ENCODE measurements at places on chromosomes 12 and 14. TPM values are rescaled to one million over a fixed set of nuclear protein-coding genes. Genes with fewer than 3 reads are reported as not detected.

ENDOU gene
- not detected for total RNA-seq

GRCh38 chr14:69499436-69499835 lies 14.9 kb downstream of the PLEKHD1 start:
- no peak overlapping the region for H3K4me3 ChIP-seq
- peaks cover 7% of the 10 kb centered on the region for H3K4me1 ChIP-seq
- no peak overlapping the region for H3K27ac ChIP-seq
- no peak for DNase-seq

AKAP6 gene
- total RNA-seq = 2.3 TPM

DNA sequence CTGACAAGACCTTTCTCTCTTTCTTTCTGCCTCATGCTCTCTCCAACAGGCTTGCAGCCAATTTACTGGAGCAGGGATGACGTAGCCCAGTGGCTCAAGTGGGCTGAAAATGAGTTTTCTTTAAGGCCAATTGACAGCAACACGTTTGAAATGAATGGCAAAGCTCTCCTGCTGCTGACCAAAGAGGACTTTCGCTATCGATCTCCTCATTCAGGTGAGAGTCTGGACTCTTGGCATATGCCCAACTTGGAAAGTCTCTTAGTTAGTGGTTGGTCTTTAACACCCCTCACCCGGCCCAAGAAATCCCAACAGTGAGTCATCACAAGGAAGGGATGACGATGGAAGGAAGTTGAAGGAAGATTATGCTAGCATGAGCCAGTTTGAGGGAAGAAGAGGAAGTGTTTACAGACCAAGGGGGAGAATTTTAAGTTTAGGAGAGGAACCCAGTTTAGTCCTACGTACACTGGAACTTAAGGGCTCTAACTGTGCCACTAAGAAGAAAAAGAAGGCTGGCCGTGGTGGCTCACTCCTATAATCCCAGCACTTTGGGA lies 189.7 kb downstream of the ETV6 start:
- peaks cover 11% of the 10 kb centered on the region for H3K36me3 ChIP-seq
- H3K27me3 ChIP-seq = no peaks in the 10 kb centered on the region
- H3K4me1 ChIP-seq = peaks cover 19% of the 10 kb centered on the region
- DNase-seq = peak; percentile 78
- H3K27ac ChIP-seq = no peak overlapping the region
- no peak overlapping the region for H3K4me3 ChIP-seq

GPR84 gene
- 0.17 TPM for total RNA-seq

AHNAK2 gene
- 286 TPM for total RNA-seq

DNA sequence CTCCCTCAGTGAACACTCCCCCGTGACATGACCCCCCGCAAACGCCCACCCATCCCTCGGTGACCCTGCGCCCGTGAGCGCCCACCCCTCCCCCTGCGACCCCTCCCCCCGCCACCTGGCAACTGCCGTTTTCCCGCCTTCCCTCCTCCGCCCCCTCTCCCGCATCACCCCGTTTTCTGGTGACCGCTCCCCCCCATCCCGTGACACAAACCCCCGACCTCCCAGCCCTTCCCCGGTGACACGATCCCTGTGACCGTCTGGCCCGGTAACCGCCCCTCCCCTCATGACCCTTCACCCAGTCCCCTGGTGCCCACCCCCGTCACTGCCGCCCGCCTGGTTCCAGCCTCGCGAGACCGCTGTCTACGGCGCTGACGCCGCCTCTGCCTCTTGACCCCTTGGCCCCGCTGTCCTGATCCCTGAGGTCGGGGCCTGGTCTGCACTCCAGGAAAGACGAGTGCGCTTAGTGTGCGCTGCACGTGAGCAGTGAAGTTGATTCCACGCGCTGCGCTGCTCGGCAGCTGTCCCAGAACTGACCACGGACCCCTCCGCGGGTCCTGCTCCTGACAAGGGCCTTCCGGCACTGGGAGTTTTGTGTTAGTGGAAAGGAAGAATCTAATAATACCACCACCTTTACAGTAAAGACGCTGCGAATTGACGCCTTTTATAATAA lies 59.4 kb downstream of the DDX51 start:
- H3K4me1 ChIP-seq = peaks cover 13% of the 10 kb centered on the region
- H3K36me3 ChIP-seq = peaks cover 35% of the 10 kb centered on the region
- DNase-seq = peak; percentile 52
- no peaks in the 10 kb centered on the region for H3K27me3 ChIP-seq
- peak overlapping the region; percentile 70 for H3K27ac ChIP-seq

KLRC4 gene
- 0.84 TPM for total RNA-seq

DNA sequence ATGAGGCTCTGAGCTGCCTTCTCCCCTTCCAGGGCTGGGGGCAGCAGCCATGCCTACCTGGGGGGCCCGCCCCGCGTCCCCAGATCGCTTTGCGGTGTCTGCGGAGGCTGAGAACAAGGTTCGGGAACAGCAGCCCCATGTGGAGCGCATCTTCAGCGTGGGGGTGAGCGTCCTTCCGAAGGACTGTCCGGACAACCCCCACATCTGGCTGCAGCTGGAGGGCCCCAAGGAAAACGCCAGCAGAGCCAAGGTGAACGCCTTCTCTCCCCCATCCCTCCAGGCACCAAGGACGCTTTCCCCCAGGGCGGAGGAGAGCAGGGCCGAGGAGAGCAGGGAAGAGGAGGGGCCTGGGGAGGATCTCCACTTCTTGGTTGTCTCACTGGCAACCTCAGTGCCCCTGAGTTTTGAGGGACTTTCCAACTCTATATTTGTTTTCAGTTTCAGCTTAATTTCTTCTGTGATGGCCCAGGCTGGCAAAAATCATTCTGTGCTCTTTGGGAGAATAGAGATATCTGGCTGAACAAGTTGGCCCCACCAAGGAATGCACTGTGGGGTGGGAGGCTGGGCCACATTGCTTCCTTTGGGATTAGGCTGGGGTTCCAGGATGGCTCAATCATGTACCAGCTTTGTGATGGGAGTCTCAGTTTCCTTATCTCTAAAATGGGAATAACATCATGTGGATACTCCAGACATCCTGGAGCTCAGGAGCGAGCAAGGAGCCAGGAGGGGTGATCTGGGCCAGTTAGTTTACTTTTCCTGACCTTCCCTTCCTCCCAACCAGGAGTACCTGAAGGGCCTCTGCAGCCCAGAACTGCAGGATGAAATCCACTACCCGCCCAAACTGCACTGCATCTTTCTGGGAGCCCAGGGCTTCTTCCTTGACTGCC lies 1.2 kb downstream of the KHNYN start:
- peaks cover 32% of the 10 kb centered on the region for H3K4me1 ChIP-seq
- peak overlapping the region; percentile 80 for H3K4me3 ChIP-seq
- peak overlapping the region; percentile 91 for H3K27ac ChIP-seq
- H3K36me3 ChIP-seq = peaks cover 43% of the 10 kb centered on the region
- DNase-seq = peak; percentile 29
- no peaks in the 10 kb centered on the region for H3K27me3 ChIP-seq

- peak overlapping the region; percentile 72 for H3K4me3 ChIP-seq
- no peaks in the 10 kb centered on the region for H3K27me3 ChIP-seq
- H3K36me3 ChIP-seq = peaks cover 4% of the 10 kb centered on the region
- peak; percentile 94 for DNase-seq
These were observed 1.6 kb downstream of the SLC16A7 start for GRCh38 chr12:59597385-59597781.

- peaks cover 41% of the 10 kb centered on the region for H3K4me1 ChIP-seq
- H3K4me3 ChIP-seq = no peak overlapping the region
- H3K36me3 ChIP-seq = no peaks in the 10 kb centered on the region
- H3K27me3 ChIP-seq = no peaks in the 10 kb centered on the region
- no peak overlapping the region for H3K27ac ChIP-seq
These were observed 48.6 kb downstream of the KICS2 start for GRCh38 chr12:64173456-64173855.

RAD51AP1 gene
- 7.1 TPM for total RNA-seq

CDCA3 gene
- total RNA-seq = 25.5 TPM

TAS2R31 gene
- 1.9 TPM for total RNA-seq

DNA sequence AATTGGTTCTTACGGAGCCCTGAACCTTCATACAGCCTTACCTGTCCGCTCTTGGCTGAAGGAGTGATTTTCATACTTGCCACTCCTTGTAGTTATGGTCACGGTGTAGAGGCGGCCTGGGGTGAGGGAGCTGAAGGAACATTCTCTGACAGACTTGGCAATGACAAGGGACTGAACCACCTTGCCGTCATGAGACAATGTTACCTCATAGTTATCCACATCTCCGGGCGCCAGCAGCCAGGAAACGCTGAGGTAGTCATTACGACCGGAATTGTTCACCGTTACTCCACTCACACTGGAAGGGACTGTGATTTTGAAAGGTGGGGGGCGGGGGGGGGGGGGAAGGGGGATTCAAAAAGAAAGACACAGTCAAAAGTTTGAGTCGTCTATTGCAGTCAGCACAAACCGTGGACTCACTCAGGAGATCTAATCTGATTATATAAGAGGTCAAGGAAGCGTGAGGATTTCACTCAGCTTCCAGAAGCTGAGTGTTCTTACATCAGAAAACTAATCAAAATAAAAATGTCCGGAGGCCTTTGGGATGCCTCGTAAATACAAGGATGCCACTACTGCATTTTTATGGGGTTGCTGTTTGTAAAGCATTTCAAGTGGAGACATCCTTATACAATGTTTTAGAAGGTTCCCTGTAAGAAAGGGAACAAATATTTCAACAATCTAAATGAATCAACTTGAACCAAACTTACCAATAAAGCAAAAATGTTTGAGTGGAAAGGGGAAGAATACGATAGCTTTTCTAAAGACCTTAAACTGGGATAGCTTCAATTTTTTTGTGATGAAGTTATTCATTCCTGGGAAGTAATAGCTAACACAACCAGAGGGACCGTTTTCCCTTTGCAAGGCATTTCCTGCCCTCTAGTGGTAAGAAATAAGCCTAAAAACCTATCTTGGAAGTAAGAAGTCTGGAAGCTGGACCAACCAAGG lies 60.6 kb downstream of the PTPRB start:
- peak; percentile 81 for DNase-seq
- no peaks in the 10 kb centered on the region for H3K36me3 ChIP-seq
- no peak overlapping the region for H3K27ac ChIP-seq
- H3K4me3 ChIP-seq = no peak overlapping the region

DNA sequence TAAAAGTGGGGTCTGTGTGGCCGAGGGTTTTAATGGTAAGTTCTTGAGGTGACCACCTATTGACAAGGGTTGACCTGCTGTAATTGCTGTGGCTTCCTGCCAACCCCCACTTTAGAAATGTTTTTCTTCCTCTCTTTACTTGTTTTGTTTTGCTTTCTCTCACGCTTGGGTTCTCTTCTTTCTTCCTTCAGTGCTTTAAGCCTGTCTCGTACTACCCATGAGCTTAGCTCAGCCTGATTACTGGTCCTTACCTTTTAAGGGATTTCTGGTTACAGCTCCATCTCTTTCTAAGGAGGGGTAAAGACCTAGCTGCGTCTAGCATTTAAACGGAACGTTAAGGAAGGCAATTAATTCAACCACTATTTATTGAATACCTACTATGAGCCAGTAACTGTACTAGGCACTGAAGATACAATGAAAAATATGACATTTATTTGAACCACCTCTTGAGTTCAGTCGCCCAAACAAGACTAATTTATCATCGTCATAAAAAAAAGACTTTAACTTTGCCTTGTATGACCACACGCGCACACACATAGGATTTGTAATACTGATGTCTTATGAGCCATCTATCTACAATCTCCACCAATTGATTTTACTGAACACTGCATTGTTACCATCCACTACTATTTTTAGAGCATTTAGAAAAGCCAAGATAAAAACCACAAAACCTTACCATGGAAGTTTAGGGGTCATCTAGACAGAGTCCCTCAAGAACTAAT lies 888 bp upstream of the PPP1R12A start:
- no peak for DNase-seq
- no peaks in the 10 kb centered on the region for H3K27me3 ChIP-seq
- H3K27ac ChIP-seq = peak overlapping the region; percentile 96
- peaks cover 17% of the 10 kb centered on the region for H3K36me3 ChIP-seq

GRCh38 chr14:66139432-66139831 lies 346.7 kb upstream of the CCDC196 start:
- DNase-seq = peak; percentile 8
- no peaks in the 10 kb centered on the region for H3K36me3 ChIP-seq
- no peak overlapping the region for H3K27ac ChIP-seq
- peaks cover 2% of the 10 kb centered on the region for H3K27me3 ChIP-seq
- H3K4me1 ChIP-seq = no peaks in the 10 kb centered on the region

- no peak for DNase-seq
- H3K27me3 ChIP-seq = peaks cover 51% of the 10 kb centered on the region
- H3K4me3 ChIP-seq = no peak overlapping the region
- no peak overlapping the region for H3K27ac ChIP-seq
These were observed 456.8 kb downstream of the MED13L start for GRCh38 chr12:115820656-115821055.

ARMH4 gene
- not detected for total RNA-seq

KCNC2 gene
- not detected for total RNA-seq

USP44 gene
- total RNA-seq = not detected

DNA sequence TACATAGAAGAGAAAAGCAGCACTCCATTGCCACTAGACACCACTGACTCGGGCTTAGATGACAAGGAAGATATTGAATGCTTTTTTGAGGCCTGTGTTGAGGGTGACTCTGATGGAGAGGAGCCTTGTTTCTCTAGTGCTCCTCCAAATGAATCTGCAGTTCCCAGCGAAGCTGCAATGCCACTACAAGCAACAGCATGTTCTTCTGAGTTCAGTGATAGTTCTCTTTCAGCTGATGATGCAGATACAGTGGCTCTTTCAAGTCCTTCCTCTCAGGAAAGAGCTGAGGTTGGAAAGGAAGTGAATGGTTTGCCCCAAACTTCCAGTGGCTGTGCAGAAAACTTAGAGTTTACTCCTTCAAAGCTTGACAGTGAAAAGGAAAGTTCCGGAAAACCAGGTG lies 114.5 kb upstream of the NPAS3 start:
- no peaks in the 10 kb centered on the region for H3K27me3 ChIP-seq
- H3K27ac ChIP-seq = no peak overlapping the region
- no peak overlapping the region for H3K4me3 ChIP-seq
- peaks cover 14% of the 10 kb centered on the region for H3K4me1 ChIP-seq
- H3K36me3 ChIP-seq = no peaks in the 10 kb centered on the region
- DNase-seq = no peak

DNA sequence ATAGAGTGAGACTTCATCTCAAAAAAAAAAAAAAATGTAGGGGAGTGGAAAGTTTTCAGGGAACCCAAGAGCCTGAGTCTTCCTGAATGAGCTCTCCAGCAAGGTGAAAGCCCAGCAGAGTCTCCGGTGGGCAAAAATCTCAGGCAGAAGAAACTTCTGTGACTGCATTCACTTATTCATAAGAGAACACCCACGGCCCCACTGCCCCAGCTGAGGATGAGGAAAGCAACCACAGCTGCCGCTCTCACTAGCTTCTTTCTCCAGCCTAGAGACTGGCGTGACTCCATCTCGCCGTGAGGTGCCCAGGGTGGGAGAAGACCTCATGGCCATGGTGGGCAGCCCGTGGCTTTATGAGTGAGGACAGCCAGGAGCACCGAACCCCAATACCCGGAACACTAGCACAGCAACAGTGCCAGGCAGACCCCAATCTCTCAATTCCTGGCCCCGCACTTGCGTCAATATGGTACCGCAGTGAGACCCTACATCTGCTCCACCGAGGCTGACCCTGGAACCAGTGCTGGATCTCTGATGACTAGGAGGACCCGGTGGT lies 29.7 kb upstream of the DYNC1H1 start:
- H3K27ac ChIP-seq = no peak overlapping the region
- no peak overlapping the region for H3K4me3 ChIP-seq
- H3K4me1 ChIP-seq = no peaks in the 10 kb centered on the region
- H3K36me3 ChIP-seq = peaks cover 5% of the 10 kb centered on the region
- no peak for DNase-seq

- no peaks in the 10 kb centered on the region for H3K27me3 ChIP-seq
- no peak for DNase-seq
- H3K27ac ChIP-seq = no peak overlapping the region
- H3K4me1 ChIP-seq = no peaks in the 10 kb centered on the region
These were observed 26.5 kb downstream of the PHETA1 start for GRCh38 chr12:111342376-111342775.

- no peak overlapping the region for H3K4me3 ChIP-seq
- peaks cover 6% of the 10 kb centered on the region for H3K4me1 ChIP-seq
- no peaks in the 10 kb centered on the region for H3K27me3 ChIP-seq
- peak; percentile 28 for DNase-seq
- no peaks in the 10 kb centered on the region for H3K36me3 ChIP-seq
- no peak overlapping the region for H3K27ac ChIP-seq
These were observed 224.3 kb downstream of the SLC41A2 start for GRCh38 chr12:104733717-104734175.

RNASE1 gene
- not detected for total RNA-seq

Measured in MCF 10A (cell line).